ENCODE measurements at places on chromosomes 11 and 22.

- no peak for DNase-seq
Observed at GRCh38 chr11:45368697-45369096, 82.6 kb upstream of the SYT13 start.

- DNase-seq: peak; percentile 22
Observed at GRCh38 chr11:63839508-63840355, 822 bp downstream of the MARK2 start.

- DNase-seq: no peak
Observed at GRCh38 chr11:4577761-4578160, 3.8 kb upstream of the OR52I2 start.

DNA sequence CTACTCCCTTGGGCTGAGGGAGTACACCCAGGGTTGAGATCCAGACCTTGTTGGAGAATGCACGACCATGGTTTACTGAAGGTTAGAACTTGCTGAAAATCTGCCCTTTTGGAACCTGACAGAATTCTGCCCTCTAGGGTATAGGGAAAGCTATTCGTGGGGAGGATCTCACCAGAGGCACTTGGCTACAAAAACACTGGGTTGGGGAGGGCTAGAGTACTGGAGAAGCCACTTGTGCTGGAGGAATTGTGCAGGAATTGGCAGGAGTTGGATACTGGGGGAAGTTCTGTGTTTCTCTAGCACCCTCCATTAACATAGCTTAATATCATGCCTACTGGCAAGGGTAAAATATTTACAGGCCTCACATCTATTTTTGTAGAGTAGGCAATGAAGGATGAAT is 55.8 kb downstream of the PPME1 start:
- no peak for DNase-seq

DNA sequence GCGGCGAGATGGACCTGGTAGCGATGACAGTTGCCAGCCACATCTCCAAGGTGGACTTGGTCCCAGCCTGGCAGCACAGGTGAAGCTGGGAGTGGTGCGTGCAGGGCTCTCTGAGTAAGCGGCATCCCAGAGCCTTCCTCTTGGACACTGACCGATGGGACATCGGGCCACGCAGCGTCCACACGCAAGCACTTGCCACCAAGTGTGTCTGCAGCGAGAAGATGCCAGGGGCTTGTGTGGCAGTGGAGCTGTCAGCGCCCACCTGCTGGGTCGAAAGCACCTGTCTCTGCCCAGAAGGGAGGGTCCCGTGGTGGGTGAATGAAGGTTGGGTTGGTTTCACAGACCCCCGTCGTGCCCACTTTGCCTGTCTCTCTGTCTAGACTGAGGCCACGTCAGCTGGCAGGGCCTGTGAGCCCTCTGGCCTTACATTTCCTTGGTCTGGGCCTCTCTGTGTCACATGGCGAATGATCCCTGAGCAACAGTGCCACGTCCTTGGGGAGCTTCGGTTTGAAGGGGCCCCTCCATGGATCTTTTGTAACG is 50.8 kb upstream of the SMIM38 start:
- DNase-seq: no peak

DNA sequence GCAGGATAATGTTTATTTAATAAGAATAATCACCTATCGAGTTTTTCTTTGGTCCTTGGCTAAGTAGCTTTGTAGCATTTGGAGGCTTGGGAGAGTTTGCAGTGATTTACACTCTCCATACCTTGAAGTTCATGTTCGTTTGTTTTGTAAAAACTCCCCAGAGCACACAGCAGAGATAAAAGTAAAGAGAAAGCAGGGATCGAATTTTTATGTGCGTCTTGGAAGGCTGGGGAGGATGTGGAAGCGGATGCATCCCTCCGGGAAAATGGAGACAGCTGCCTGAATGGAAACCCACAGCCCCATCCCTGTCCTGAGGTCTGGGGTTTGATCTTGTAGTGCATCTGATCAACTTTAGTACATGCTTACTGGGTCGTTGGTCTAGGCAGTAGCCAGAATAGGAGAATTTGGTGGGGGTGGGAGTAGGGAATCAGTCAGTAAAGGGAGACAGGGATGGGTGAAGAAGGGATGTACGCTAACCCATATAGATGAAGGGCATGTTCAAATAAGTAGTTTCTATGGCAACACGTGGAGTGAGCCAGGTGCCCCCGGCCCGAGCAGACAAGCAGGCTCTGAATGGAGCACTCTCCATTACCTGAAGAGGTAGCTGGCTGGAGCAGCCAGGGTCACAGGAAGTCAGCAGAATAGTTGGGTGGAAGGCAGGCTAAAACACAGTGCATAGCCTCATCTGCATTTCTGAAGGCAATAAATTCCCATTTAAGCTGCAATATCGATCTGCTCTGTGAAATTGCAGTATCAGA is 147.8 kb downstream of the COMMD9 start:
- DNase-seq: no peak

DNA sequence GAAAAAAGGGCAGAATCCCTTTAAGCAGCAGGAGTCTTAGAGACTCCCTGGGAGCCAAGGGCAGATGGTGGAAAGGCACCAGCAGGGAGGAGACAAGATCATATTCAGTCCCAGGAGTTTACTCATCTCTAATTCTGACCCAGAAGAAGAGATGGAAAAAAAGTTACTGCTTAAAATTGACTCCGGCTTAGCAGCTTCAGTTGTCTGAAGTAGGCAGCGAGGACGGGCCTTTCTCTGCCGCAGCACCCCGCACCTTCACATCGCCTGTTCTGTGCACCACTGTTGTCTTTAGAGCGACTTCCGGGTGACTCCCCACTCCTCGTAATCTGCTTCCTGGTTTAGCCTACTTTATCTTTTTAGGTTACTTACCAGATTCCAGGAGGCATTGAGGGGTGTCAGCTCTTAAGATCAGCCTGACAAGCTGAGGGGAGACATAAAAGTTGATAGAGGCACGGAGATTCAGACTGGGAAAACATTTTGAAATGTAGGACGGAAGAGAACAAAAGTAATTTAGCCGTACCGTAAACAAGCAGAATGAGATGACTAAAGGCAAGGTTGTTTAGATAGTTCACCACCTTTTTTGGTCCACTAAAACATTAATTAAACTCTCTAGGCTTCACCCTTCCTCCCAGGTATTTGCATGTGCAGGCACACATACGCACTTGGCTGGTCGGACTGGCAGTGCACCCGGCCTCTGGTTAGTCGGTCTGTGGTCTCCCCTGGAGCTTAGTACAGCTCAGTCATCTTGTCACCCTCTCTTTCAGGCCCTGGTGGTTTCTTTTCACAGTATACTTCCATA is 74.3 kb downstream of the CECR2 start:
- peak; percentile 48 for DNase-seq

DNA sequence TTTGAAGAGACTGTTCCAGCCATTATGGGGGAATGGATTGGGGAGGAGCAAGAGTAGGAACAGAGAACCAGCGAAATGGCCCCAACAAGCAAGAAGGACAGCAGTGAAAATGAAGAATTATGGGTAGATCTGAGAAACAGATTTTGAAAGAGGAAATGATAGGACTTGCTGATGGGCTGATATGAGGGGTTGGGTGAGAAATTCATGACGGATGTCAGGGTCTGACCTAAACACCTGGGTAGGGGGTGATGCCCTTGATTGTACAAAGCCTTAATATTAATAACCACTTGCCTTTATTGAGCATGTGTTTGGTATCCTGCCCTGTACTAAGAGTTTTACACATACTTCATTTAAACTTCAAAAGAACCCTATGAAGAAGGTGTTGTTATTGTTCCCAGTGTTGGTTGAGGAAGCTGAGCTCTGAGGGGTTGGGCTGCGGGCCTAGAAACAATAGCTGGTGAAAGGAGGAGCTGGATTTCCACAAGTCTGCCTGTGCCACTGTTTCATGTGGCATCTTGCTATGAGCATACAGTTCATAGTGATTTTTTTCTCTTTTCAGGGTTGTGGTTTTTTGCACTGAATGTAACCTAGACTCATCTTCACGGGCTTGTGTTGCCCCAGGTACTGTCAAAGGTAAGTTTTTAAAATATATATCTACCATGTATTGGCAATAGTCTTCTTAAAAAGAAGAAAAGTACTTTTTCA is 61.1 kb upstream of the TNRC6B start:
- no peak for DNase-seq

GRCh38 chr11:95688501-95689222 is 100.9 kb downstream of the FAM76B start:
- no peak for DNase-seq

GRCh38 chr11:61752117-61752924 is at the start of gene MYRF:
MYRF (plus strand) TSS chr11:61752636; CDS start chr11:61752745, 109 bp downstream.
- DNase-seq: peak; percentile 48

DNA sequence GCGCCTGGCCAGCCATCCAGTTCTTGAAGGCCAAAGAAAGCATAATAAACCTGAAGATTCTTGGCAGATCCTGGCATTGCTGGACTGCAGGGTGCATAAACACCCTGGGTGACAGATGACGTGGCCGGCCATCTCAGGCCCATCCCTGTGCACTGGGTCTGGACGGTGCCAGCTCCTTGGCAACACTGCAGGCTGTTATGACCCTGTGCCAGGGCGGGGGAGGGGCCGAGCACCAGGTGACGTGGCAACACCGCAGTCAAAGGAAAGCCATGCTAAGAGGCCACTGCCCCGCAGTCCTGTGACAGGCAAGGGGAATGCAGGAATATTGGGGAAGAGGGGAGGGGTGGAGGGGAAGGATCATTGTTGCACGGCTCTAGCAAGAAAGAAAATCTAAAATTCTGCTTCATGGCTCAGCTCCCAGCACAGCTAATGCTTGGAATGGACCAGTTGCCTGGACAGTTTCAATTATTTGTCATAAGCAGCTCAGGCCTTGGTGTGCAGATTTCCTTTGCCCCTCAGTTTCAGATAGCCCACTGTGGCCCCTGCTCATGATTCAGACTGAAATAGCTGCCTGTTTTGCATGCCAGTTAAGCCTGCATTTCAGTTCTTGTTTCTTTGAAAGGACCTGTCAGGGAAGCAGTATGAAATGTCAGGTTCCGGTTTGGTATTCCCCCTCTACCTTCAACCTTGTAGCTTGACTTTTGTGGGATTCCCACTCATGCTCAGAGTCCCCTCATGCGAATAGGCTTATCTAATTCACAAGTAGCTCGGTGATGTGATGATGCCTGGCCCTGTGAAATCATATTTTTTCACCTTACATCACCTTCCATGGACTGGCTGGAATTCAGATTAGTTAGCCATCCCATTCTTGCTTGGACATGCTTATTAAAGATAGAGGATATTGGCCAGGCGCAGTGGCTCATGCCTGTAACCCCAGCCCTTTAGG is 29.7 kb upstream of the DDX6 start:
- peak; percentile 94 for DNase-seq

GRCh38 chr11:75867778-75868374 is 52.9 kb downstream of the UVRAG start:
- peak; percentile 53 for DNase-seq

- DNase-seq: no peak
Observed at GRCh38 chr11:5291207-5291838, 10.4 kb downstream of the OR51B4 start.

DNA sequence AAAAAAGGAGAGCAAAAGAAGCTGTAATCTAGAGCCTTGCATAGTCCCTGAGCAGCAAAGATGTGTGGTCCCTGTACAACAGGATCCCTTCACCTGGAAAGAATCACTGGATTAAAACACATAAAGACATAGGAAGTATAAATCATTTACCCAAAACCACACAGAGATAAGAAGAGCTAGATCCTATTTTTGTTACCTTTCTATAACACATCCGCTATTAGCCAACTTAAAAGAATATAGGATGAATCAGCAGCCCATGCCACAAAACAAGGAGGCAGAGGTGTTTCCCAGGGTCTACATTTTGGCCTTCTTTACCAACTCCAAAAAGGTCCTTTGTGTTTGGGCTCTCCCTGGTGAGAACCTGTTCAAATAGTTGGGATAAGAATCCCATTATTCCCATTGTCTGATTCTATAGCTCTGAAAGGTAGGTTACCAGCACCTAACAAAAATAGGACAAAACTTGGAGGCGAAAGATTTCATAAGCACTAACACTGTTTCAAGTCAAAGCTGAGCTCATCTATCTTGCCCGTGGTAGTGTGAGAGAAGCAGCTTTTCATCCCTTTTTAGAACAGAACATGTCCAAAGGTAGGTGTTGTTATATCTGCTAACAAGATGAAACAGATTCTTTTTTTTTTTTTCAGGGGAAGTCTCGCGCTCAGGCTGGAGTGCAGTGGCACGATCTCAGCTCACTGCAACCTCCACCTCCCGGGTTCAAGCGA is 26.8 kb downstream of the PAK1 start:
- no peak for DNase-seq

DNA sequence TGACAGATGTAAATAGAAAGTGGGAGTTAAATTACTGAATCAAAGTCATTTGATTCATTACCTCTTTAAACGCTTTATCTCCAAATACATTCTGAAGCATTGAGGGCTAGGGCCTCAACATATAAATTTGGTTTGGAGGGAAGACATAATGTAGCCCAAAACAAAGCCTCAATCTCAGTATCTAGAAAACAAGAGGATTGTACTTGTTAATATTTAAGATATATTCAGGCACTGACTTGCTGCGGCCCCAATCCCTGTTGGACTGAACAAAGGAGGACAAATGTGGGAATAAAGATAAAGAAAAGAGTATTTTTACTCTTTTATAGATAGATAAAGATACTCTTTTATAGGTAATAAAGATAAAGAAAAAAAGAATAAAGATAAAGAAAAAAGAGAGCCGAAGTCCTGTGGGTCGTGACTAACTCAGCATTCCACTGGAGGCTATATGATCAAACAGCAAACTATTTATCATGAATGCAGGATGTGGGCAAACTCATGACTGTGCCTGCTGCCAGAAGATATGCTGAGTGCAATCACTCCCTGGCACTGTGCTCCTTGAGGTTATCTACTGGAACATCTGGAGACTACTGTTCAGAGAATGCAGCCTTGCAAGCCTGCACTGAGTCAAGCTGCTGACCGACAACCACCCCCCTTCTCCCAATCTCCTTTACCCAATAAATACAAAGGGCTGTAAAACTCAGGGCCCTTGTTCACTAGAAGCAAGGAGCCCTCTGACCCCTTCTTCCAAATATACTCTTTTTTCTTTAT is 6.9 kb downstream of the OR10V1 start:
- no peak for DNase-seq

DNA sequence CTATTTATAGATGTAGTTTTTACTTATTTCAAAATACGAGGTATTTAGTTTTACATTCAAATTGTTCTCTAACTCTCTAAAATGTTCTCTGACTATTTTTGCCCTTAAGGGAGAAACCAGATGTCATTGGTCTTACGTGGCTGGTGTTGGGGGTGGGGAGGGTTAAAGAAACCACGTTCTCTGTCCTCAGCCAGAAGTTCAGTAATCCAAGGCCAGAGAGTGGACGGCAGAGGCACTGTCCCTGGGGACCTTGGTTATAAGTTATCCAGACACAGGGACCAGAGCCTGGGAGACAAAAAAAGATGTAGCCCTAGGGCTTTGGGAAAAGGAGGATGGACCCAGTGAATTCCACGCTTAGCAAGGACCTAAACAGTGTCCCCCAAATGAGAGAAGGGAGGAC is 706 bp upstream of the OR51E1 start:
- no peak for DNase-seq
